Activated T-cell treated with anti-CD3 and anti-CD28 coated beads, Interleukin-2, amount 50 U/mL, for 72 hours (primary cell): ENCODE measurements at places on chromosomes 12 and 14. TPM values are rescaled to one million over a fixed set of nuclear protein-coding genes. Genes with fewer than 3 reads are reported as not detected.

- DNase-seq = peak; percentile 15
Observed at GRCh38 chr14:92323011-92323915, at the start of gene SLC24A4. Gene SLC24A4 (plus strand): TSS chr14:92323165. CDS start chr14:92323831, 666 bp downstream.

DNA sequence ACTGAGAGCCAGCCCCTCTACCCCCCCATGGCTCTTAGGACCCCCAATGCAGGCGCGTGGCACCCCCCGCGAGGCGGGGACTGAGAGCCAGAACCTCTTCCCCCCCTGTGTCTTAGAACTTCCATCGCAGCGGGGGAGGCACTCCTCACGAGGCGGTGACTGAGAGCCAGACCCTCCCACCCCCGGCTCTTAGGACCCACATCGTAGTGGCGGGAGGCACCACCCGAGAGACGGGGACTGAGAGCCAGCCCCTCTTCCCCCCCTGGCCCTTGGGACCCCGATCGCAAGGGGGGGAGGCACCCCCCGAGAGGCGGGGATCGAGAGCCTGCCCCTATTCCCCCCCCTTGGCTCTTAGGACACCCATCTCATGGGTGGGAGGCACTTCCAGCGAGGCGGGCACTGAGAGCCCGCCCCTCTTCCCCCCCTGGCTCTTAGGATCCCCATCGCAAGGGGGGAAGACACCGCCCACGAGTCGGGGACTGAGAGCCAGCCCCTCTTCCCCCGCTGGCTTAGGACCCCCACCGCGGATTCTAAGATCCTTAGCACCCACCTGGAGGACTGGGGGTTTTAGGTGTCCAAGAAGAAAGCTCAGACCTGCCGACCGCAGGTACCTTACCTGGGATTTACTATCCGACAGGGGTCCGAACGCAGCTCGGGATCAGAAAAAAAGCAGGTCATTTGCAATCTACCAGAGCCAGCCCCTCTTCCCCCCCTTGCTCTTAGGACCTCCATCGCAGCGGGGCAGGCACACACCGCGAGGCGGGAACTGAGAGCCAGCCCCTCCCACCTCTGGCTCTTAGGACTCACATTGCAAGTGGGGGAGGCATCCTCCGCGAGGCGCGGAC lies 44.9 kb downstream of the DDX11 start:
- DNase-seq = no peak

DNA sequence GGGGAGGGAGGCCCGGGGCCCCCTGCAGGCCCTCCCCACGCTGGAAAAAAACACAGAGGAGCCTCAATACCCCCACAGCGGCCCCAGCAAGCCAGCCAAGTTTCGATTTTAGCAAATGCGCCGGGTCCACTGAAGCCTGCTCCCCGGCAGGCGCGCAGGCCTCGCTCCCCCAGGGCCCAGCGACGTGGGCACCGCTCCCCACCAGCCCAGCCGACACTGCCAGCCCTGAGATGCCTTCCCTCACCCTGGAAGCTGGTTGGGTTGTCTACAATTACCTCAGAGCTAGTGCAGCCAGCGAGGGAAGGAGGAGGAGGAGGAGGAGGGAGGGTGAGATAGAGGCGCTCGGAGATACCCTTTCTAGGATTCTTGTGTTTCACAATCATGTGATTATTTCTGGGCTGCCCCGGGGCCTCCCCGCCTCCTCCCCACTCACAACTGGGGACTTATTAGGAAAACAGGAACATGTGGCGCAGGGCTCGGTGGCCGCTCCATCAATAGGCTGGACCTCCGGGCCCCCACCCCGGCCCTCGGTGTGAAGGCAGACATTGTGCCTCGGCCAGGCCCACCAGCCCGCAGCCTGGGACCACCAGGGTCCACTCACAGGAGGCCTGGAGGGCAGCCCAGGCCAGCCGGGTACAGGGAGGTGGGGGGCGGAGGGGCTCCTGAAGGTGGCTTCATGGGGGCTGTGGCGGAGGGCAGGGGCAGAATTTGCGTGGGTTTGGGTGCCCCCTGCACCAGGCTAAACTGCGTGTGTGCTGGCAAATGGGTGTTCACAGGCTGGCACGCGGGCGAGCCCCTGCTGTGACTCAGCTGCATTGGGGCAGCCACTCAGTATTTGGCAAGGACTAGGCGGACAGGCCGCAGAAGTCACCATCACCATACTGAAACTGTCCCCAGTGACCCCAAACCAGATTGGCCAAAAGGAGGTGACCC lies 109.9 kb downstream of the NCOR2 start:
- peak; percentile 62 for DNase-seq

GRCh38 chr14:26870722-26871617 lies 273.1 kb upstream of the NOVA1 start:
- DNase-seq = no peak

DNA sequence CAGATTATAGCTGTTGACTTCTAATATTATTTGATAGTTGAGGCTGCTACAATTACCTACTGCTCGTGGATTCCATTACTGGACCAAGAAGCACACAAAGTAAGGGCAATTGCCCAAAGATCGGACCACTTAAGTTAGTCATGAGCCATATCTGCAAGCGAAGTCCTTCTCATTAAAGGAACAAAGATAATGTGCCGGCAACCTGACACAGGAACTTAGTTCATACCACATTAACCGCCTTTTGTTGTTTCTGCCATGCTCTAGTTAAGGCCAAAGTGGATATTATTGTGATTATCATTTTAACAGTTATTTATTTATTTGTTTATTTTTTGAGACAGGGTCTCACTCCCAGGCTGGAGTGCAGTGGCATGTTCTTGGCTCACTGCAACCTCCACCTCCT lies 38.1 kb upstream of the TMED10 start:
- no peak for DNase-seq

- DNase-seq = no peak
Observed at GRCh38 chr12:28424965-28425364, 234.7 kb downstream of the CCDC91 start.

GRCh38 chr14:97306133-97306759 lies 509.1 kb downstream of the VRK1 start:
- peak; percentile 38 for DNase-seq

- no peak for DNase-seq
Observed at GRCh38 chr12:72839696-72840095, 567.5 kb downstream of the TRHDE start.

- DNase-seq = no peak
Observed at GRCh38 chr12:131445795-131446194, 265.1 kb upstream of the SFSWAP start.

- peak; percentile 73 for DNase-seq
Observed at GRCh38 chr14:104563742-104564615, 15.6 kb upstream of the C14orf180 start.

SAMD15 gene
- 0.76 TPM for total RNA-seq

RILPL1 gene
- total RNA-seq = 5.4 TPM

COCH gene
- total RNA-seq = 2.3 TPM
